ENCODE measurements at places on chromosomes 1 and 21.

DNA sequence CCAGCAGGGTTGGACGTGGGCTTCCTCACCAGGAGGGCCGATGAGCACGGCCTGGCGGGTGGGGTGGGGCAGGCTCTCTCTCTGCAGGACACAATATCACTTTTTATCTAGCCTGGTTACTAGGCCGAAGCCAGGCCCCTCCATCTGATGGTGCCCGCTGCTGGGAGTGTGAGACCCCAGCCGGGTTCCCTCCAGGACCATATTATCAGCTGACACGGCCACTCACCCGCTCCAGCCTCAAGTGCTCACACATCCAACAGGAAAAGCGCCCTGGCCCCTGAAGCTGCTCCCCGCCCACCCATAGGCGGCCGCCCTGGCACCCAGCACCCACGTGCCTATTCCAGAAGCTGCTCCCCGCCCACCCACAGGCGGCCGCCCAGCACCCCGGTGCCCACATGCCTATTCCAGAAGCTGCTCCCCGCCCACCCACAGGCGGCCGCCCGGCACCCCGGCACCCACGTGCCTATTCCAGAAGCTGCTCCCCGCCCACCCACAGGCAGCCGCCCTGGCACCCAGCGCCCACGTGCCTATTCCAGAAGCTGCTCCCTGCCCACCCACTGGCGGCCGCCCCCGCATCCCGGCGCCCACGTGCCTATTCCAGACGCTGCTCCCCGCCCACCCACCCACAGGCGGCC lies 5.0 kb downstream of the SLC19A1 start:
- no peak for DNase-seq

- DNase-seq = no peak
Observed at GRCh38 chr1:56309065-56309464, 270.3 kb downstream of the PLPP3 start.

- no peak for DNase-seq
Observed at GRCh38 chr1:246200738-246201137, 306.3 kb downstream of the SMYD3 start.

GRCh38 chr1:46171871-46172270 lies 3.0 kb upstream of the TSPAN1 start:
- DNase-seq = peak; percentile 95

GRCh38 chr1:93813076-93813475 lies 65.9 kb downstream of the DNTTIP2 start:
- no peak for DNase-seq

DNA sequence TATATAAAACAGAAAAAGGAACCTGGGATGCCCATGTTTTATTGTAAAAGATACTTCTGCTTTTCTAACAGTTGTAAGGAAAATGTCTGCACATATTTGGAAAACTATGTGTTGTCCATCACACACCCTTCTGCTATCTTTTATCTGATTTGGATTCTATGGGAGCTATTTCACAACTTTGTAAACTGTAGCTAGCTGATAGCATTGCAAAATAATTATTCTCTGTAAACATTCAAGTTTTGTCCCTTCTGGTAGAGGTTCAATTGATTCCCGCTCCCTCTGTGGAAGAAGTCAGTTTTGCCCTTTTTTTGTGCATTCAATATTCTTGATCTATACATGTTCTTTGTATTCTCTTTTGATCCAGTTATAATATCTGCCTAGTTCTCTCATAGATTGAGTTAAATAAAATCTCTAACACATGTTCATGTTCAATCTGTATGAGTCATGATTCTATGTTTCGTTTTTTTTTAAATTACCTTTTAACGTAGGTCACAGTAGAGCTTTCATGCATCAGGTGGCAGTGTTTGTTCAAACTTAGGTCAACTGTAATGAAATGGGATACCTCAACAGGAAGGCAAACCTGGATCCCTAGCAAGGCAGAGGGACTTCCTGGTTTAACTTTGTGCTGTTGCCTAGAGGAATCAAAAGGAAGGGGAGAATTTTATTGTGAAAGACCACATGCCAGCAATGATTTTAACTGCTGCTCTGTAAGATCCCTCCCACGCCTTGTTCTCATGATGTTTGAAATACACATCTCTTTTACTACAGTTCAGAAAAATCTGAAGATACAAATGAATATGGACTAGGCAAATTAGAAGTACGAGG lies 26.0 kb upstream of the BCL9 start:
- peak; percentile 93 for DNase-seq

GRCh38 chr1:220001095-220001501 lies 45.2 kb downstream of the EPRS1 start:
- no peak for DNase-seq

DNA sequence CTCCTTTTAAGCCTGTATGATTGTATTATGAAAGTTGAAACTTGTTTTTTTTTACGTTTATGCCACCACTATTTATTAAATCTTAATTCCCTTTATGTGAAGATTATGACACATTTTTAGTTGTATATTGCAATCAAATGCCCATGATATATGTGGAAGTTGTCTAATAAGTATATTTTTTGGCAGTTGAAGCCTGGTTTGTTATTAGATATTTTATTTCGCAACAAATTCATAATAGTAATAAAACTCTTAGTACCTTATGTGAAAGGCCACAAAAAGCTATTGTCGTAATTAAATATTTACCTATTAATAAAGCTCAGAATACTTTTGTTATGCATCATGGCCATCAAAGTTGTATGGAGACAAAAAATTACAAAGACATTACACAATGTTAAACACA lies 386.8 kb downstream of the NCAM2 start:
- peak; percentile 54 for DNase-seq
